ENCODE measurements at places on chromosomes 2 and 18.

- DNase-seq, result no peak
These were observed 198.6 kb upstream of the STK17B start for GRCh38 chr2:196369967-196370366.

- DNase-seq, result no peak
These were observed 55.0 kb downstream of the COL6A3 start for GRCh38 chr2:237358721-237359517.

DNA sequence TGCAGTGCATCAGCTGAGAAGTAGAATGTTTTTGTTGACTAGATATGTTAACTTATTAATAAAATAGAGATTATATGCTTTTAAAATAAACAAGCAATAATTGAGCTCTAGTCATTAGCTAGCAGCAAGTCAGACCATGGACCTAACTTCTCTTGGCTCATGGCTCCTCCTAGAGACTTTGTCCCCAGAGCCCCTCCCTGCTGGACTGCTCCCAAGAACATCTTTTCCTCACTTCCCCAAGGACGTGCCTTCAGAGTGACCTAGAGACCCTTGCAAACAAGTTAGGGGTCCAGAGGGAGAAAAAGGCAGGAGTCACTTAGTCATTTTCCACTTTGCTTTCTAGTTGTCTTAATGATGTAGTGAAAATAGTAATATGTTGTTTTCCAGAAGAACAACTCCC, 312.5 kb upstream of the NRP2 start:
- no peak for DNase-seq

DNA sequence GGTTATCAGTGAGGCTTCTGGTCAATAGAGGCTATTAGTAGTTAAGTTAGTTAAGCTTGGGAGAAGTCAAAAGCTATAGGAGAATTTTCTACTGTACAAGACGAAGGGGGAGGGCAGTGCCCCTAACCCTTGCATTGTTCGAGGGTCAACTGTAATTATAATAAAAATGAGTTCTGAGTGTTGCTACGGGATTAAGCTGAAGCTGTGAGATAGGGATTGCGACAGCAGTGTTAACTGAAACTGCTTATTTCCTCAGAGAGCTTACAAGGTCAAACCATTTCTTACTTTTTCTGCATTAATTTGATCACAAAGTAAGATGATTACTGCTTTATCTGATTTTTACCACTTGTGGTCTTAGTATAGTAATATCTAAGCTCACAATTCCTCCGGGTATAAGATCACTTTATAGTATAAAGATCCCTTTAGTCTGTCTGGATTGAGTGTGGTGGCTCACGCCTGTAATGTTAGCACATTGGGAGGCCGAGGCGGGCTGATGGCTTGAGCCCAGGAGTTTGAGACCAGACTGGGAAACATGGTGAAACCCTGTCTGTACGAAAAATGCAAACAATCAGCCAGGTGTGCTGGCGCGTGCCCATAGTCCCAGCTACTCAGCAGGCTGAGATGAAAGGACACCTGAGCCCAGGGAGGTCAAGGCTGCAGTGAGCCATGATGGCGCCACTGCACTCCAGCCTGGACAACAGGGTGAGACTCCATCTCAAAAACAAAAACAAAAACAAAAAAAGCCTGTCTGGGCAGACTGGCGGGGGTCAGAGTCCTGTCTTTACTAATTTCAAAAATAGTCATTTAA, 119.5 kb upstream of the TLK1 start:
- no peak for DNase-seq

- no peak for DNase-seq
These were observed 42.3 kb downstream of the DNER start for GRCh38 chr2:229672021-229672420.

DNA sequence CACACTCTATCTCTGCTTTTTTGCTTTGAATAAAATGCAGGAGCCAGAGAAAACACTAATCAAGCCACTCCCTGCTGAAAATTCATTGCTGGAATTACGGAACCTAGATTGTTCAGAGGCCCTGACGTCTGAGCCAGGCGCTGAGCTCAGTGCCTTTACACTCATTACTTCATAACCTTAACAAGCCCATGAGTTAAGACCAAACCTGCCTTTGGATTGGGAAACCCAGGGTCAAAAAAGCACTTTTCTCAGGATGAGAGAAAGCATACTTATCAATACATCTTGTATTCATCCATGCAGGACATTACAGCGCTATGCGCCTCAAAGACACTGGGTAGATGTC, 762 bp downstream of the INO80C start:
- no peak for DNase-seq

- DNase-seq, result no peak
These were observed 1329.5 kb upstream of the ZEB2 start for GRCh38 chr2:145849466-145849865.

DNA sequence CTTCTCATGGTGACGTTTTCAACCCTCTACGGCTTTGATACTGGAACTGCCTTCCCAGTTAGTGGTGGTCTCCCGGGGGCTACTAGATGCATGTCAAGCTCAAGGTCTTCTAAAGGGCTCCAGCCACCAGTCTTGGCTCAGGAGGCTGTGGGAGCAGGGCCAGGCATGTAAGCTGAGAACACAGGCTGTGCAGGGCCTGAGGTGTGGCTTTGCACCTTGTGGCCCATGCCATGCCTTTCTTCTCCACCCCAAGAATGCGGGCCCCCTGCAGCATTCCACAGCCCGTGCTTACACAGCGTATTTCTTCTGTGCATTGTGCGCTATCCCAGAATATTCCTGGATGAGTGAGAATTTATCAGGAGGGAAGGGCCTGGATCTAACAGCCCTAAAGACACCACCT, 144.9 kb downstream of the SEPTIN10 start:
- DNase-seq, result no peak

DNA sequence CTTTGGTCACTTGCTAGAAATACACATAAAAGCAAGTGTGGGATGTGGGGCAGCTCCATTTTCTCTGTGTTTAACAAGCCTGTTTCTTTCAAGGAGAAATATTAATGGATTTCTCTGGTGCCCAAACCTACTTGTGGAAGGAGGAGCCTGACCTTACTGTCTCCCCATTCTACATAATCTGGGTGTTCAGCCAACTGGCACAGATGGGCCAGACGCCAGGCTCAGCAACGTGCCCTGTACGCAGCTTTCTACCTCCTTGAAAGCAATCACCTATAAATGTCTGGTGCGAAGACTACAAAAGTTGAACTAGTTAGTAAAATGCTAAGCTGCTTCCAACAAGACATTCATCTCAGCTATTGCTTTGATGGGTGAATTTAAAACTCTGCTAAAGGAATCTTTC, 33.2 kb upstream of the MYO3B start:
- no peak for DNase-seq

DNA sequence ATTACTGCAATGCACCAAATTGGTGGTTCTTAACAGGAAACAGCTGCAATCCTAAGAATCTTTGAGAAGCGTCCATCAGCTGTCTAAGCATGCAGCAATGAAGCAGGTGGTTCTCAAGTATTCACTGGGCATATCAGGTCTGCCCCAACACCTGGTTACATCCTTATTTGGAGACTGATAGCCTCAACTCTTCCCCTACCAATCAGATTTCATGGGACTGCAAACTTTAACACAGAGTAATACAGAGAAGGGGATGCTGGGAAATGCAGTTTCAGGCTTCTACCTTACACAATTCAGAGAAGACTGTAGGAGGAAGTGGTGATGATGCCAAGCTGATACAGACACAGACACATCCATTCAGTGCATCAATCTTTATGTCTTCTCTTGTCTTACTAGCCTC, 240.5 kb downstream of the BCL2 start:
- DNase-seq, result no peak

DNA sequence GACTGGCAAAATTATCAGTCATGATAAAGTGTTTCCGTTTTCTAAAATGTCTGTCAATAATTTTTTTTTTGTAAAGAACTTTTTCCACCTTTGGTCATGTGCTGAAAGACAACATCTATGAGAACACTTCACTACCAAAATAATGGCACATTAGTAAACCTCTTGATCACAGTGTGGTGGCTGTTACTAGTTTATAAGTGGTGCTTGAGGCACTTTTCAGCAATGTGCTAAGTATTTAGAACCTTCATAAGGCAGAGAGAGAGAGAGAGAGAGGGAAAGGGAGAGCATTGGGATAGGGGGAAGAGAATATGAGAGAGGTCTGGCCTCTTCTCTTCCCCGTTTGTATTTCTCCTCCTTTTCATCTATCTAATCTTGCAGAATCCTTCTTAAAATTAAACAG, 1.1 kb upstream of the NYAP2 start:
- no peak for DNase-seq

DNA sequence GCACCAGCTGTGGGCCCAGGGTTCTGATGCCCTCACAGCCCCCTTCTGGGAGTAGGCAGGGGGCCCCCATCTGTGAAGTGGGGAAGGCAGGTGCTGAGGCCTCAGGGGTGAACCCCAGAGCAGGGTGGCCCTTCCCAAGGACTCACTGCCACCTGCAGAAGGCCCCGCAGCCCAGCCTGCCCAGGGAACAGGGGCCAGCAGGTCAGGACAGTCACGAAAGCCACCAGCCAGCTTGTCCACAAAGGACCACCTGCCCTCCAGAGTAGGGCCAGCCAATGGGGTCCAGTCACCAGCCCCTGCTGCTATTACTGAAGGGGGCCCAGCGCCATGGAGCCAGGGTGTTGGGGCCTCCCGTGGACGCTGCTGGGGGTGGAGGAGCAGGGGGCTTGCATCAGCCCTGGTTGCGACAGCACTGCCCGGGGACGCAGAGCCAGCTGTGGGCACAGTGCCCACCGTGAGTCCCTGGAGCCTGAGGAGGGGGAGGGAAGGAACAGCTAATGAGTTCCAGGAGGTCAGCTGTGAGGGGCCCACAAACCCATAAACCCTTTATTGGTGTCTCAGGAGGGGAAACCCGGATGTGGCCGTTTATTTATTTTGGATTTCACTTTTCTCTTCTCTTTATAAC, 11.5 kb upstream of the SNED1 start:
- no peak for DNase-seq

GRCh38 chr2:145108361-145108778, 588.5 kb upstream of the ZEB2 start:
- no peak for DNase-seq

DNA sequence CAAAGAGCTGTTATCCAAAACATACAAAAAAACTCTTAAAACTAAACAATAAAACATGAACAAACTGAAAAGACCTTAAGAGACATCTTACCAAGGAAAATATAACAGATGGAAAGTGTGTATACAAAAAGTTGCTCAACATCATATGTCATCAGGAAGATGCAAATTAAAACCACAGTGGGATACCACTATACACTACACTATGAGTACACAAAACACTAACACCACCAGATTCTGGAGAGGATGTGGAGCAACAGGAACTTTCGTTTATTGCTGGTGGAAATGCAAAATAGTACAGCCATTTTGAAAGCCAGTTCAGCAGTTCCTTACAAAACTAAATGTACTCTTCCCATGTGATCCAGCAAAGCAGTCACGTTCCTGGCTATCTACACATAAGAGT, 221.4 kb downstream of the CMPK2 start:
- no peak for DNase-seq

DNA sequence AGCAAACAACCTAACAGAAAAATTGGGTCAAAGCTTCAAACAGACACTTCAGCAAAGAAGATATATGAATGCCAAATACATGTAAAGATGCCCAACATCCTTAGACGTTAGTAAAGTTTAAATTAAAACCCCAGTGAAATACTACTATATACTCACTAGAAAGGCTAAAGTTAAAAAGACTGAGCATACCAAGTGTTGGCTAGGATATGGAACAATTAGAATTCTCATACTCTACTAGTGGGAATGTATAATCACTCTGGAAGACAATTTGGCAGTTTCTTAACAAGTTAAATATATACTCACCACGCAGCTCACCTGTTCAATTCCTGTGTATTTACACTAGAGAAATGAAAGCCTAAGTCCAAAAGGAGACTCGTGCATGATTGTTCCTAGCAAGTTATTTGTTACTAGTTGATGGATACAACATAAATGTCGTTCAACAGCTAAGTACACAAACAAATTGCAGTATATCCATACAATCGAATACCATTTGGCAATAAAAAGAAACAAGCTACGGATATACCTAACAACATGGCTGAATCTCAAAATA, 183.7 kb upstream of the ZFP36L2 start:
- DNase-seq, result no peak

DNA sequence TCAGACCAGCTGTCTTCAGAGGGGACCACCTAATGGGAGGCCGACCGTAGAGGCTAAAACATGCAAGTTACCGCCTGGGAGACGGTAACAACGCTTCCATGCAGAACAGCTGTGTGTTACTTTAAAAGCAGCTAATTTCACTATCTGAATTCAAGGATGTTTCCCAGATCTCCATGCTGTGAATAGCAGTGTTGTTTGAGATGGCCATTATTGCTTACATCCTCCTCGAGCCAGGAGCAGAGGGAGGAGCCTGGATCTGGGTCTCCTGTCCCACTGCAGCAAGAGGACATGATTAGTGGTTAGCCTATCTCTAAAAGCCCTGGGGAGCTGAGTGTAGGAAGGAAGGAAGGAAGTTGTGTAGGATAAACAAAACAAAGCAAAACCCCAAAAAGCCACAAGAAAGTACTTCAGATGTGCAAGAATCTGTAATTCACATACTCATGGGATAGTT, 50.9 kb downstream of the ACTR2 start:
- DNase-seq, result no peak

- DNase-seq, result peak; percentile 13
These were observed 1.1 kb upstream of the TACR1 start for GRCh38 chr2:75200140-75201096.

GRCh38 chr2:83823229-83823628, 635.9 kb downstream of the SUCLG1 start:
- DNase-seq, result no peak

DNA sequence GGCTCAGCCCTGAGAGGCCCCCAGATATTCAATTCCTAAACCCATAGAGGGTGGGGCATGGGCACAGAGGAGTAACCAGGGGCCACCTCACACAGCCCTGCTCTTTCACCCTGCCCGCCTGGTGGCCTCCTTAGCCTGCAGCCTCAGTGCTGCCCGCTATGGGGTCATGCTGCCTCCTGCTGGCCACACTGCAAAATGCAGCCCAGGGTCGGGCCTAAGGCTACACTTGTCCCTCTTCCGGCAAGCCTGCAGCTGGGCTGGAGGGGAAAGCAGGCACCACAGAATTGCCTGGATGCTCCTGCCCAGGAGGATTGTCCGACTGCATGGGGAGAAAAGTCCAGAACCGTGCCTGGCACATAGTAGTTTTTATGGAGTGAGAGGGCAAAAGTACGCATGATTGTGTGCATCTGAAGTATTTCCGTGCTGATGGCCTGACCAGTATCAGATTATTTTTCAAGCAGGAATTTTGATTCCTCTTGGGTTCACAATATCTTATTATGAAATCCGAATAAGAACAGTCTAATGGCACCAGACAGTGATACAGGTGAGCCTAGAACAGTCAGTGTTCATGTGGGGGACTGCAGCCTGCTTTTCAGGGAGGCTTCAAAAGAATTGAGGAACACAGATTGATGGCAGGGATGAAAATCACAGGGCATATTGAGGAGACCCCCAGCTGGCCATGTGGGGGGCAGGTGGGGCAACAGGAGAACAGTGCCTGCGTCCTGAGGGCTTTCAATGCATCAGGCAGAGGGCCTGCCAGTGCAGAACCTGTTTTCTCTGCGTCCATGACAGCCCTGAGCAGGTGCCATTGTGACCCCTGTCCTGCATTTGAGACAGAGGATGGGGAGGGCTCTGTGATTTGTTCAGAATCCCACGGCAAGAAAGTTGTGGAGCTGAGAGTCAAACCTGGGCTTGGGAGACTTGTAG, 51.2 kb upstream of the ALPP start:
- DNase-seq, result peak; percentile 58
